ENCODE measurements at places on chromosomes 4 and X. TPM values are rescaled to one million over a fixed set of nuclear protein-coding genes. Genes with fewer than 3 reads are reported as not detected.

DNA sequence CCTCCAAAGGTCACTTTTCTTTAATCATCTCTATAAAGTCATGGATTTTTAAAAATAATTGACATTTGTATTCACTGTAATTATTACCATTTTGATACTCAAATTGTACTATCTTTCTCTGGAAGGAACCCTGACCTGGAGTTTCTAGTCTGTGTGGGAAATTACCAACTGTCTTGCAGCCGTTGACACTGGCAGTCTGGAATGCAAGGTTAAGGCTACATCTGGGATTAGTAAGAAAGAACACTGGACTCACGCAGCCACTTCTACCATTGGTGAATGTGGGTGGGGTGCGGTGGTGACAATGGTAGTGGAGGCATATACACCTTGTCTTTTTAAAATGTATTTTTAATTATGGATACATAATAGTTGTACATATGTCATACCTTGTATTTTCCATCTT, 40.9 kb downstream of the EGF start:
- no peak for DNase-seq

DNA sequence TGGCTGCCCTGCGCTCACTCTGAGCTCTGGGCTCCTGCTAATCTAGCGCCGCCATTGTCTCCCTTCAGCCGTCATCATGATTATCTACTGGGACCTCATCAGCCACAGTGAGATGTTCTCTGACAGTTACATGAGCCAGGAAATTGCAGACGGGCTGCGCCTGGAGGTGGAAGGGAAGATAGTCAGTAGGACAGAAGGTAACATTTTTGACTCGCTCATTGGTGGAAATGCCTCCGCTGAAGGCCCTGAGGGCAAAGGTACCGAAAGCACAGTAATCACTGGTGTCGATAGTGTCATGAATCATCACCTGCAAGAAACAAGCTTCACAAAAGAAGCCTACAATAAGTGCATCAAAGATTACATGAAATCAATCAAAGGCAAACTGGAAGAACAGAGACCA, 21.8 kb upstream of the PIN4 start:
- no peak for DNase-seq

- DNase-seq = no peak
Measured at GRCh38 chr4:120824946-120825345, 97.6 kb downstream of the PRDM5 start.

- no peak for DNase-seq
Measured at GRCh38 chrX:96704629-96705028, 20.0 kb downstream of the DIAPH2 start.

DNA sequence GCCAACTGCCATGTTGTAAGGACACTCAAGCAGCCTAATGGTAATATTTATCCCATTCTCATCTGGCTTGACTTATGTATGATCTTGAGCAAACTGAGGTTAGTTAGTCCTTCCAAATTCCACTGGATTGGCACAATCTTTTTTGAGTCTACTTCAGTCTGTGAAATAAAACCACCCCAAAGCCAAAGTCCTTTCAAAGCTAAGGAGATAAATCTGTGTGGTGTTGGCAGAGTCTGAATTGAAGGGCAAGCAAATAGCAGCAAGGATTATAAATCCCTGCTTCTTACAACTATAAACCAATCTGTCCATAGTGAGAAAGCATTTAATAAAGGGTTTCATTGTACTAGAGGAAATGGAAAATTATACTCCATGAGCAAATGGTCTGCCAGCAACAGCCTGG, 233.9 kb upstream of the GLRA2 start:
- no peak for DNase-seq

Gene TEX13D
- not detected for total RNA-seq

DNA sequence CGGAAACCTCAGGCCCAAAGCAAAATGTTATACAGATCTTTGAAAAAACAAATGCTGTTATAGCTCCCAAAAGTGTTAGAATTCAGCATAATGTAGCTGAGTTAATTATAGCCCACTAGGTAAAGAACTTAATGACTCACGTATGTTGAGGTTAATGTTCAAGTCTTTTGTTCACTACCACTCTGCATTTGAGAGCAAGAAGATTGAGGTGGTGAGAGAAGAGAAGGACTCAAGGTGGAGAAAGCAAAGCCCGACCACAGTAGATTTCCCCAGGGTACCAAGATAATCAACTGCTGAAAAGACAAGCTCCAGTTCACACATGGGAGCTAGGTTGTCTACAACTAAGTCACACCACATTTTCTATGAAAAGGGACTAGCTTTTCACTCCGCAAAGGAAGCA, 480.2 kb downstream of the DTHD1 start:
- DNase-seq = no peak

- DNase-seq = no peak
Measured at GRCh38 chr4:82901183-82901718, 716 bp downstream of the THAP9 start.

GRCh38 chr4:6888506-6889071, 21.0 kb upstream of the TBC1D14 start:
- no peak for DNase-seq

GRCh38 chrX:153411988-153412574, 809 bp downstream of the ZFP92 start:
- DNase-seq = no peak

- DNase-seq = no peak
Measured at GRCh38 chr4:88226143-88226542, 58.2 kb downstream of the PPM1K start.

Gene CCDC110
- 2.0 TPM for total RNA-seq

Gene DCAF8L2
- not detected for total RNA-seq

GRCh38 chrX:19602866-19603622, 87.7 kb upstream of the MAP3K15 start:
- DNase-seq = peak; percentile 25

Gene PABPC1L2A
- not detected for total RNA-seq

DNA sequence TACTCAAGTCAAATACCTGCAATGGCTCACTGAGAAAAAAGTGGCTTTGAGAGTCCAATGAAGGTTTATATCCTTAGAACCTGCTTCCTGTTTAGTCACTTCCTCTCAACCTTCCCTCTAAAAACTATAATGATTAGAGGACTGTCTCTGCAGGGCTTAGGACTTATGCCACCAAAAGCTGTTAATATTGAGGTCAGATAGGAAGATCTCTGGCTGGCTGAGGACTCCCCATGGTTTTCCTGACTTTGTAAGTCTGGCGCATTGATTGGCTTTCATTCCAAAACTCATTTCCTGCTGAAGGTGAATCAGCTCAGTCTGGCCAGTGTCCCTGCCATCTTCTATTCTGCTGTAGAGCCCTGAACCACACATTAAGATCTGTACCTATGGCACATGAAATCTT, 140.9 kb upstream of the ANK2 start:
- no peak for DNase-seq

- no peak for DNase-seq
Measured at GRCh38 chr4:5374994-5375393, 323.7 kb downstream of the STK32B start.

- peak; percentile 34 for DNase-seq
Measured at GRCh38 chrX:110086916-110087484, 84.1 kb downstream of the TMEM164 start.

DNA sequence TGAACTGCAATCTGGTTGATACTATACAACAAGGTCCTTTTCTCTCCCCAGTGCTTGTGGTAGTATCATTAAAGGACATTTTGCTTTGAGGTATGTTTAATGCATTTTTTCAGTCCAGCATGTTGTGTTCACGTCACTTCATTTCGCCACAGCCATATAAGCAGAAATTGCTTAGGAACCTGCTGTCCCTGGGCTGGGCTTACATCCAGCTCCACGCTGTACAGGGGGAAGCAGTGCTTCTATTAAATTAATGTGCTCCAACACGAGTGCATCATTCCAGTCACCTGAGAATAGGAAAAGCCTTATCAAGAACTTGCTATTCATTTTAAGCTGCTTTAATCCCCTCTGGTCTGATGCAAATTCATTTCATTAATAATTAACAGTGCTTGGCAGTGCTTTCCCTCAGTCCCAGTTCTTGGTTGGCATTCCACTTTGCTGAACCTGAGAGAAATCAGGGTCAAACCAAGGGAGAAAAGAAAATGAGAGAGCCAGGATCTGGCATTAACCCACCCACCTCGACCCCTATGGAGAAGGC, 47.4 kb upstream of the PTCHD1 start:
- no peak for DNase-seq

- DNase-seq = no peak
Measured at GRCh38 chrX:68881911-68882310, 53.1 kb downstream of the EFNB1 start.

Gene SSX4
- total RNA-seq = 0.64 TPM

DNA sequence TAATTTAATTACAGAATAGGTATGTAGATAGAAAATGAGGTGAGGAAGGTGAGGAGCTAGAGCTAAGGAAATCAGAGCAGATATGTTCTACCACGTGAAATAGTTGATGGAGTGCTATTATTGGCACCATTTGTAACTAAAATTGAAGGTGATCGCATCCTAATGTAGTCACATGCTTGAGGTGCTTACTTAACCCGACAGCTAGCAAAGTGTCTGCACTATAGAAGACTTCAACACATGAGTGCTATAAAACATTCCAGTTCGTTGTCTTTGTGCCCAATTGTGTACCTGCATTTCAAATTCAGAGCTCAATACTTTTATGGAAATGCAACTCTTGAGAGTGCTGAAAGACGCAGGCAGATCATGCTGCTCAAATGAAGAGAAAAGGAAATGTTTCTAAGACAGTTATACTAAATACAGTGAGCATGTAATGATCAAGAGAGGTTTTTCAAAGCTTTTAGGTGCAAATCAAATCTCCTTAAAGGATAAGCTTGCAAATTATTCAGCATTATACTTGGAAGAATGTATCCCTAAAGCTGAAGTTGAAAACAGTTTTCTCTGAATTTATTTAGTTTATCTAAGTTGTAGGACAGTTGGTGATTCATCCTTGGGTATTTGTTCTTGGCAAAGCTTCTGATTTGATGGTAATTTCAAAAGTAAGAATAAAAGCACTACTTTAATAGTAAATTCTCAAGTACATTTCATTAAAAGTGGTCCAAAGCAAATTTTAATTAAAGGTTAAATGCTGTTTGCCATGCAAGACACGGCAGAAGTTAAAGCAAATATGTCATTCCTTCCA, 223.9 kb upstream of the EPHA5 start:
- peak; percentile 18 for DNase-seq

Gene NUDT10
- 0.42 TPM for total RNA-seq

DNA sequence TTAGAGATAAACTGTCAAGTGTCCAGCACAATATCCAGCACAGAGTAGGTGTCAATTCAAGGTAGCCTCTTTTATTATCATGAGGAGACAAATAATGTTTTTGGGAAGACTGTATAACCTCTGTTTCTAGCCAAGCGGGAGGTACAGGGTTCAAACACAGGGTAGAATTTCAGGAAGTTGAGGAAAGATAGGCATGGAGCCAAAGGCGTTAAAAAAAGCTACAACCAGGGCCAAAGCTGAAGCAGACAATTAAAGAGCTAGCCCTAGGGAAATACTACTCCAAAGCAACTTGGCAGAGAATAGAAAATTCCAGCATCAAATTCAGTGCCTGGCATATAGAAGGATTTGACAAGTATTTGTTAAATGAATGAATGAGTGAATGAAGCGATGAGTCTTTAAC, 40.0 kb upstream of the CASK start:
- DNase-seq = no peak

DNA sequence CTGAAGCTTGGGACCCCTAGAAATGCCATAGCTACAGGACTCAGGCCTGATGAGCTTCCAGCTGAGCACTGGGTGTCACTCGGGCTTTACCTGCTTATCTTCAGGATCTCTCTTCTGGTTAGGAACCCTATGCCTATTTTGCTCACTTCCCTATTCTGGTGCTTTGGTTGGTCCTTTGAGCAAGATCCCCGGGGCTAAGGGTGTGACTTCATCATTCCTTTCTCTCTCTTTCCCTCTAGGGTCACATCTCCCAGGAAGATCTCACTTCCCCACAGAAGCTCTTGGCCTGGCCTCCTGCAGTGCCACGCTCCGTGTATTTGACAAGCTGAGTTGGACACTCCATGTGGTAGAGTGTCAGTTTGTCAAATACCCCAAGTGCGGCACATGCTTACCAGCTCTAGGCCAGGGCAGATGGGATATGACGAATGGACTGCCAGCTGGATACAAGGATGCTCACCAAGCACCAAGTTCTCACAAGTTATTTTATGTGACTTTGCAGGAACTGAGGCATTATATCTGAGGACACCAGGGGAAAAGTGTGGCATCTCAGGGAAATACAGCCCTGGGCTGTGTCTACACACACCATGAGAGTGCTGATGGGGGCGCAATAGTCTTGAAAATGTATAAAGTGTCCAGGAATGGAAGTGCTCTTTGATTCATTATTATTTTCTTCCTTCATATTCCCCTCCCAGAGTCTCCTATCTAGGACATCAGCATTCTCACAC, 21.1 kb downstream of the VSIG4 start:
- DNase-seq = no peak

Gene FRG2
- not detected for total RNA-seq

All from myocyte (in vitro differentiated cells).